Amygdala (tissue), 56 donors: ENCODE measurements at places on chromosomes 2 and 18.

- no peak for DNase-seq
Measured at GRCh38 chr2:234961784-234962183, 10.0 kb downstream of the SH3BP4 start.

DNA sequence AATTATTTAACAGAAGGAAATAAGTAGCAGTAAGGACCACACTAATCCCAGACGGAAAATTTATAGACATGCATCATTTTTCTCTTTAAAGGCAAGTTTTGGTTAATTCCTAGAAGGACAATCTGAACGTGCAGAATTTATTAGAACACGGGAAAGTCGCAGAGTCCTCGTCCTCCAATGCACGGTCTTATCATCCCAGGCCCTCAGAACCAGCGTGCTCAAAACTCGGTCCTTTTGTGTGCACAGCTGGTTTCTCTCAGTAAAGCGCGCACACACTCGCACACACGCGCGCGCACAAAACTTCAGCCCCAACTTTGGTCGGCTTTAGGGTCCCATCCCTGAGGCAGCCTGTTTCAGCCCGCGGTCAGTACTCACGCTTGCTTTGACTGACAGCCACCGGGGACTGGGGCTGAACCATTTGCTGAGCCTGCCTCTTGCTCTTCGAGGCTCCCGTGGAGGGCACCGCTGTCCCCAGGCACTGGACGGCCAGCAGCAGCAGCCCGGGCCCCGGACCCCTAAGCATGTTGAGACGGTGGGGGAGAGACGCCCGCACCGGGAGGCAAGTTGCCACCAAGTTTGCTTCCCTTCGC, 493 bp downstream of the FN1 start:
- no peak for DNase-seq

DNA sequence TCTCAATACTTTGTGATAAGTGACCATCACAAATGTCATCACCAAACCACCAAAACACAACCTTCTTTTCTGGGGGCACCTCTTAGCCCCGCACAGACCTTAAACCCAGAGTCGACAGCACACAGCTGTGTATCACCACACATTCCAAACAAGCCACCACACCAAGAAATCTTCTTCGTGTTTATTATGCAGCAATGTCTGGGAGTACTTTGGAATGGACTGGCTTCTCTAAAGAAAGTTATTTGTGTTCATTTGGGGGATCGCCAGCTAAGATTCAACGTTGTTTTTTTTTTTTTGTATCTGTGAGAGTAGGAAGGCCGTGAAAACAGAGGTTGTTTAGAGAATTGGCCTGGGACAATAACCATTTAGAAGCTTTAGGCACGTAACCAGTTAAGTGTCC, 1.1 kb upstream of the MTA3 start:
- DNase-seq, result no peak

DNA sequence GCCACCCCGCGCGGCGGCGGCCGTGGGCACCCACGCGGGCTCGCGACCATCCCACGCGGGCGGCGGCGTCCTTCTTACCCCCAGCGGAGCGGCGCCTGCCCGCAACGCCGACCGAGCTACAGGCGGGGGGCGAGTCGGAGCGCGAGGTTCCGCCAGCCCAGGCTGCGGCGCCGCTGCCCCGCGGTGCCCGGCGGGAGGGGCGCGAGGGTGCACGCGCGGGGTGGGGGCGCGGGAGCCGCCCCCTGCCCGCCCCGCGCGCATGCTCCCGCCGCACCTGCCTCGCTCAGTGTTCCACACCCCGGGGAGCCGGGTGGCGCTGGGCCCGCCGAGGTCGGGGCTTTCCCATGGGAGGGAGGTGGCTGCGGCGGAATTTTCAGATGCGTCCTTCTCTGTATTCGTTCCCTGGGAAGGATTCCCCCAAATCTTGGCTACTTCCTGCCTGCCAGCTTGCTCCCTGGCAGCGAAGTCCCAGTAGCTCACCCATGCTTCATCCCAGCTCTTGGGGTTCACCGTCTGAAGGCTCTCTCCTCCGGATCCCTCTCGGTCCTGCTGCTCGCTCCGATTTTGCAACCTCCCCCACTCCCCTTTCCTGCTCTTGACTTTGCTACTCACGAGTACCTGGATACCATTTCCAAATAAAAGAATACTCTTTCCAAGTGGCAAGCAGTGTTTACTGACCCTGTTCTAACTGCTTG, at the start of gene L3MBTL4:
TSS of gene L3MBTL4 (minus strand) at position 189 of the 695 bp plus-strand sequence. CDS start 103,286 bp downstream, outside the sequence.
- peak; percentile 45 for DNase-seq

- no peak for DNase-seq
Measured at GRCh38 chr2:157315901-157316300, 9.7 kb downstream of the ERMN start.

DNA sequence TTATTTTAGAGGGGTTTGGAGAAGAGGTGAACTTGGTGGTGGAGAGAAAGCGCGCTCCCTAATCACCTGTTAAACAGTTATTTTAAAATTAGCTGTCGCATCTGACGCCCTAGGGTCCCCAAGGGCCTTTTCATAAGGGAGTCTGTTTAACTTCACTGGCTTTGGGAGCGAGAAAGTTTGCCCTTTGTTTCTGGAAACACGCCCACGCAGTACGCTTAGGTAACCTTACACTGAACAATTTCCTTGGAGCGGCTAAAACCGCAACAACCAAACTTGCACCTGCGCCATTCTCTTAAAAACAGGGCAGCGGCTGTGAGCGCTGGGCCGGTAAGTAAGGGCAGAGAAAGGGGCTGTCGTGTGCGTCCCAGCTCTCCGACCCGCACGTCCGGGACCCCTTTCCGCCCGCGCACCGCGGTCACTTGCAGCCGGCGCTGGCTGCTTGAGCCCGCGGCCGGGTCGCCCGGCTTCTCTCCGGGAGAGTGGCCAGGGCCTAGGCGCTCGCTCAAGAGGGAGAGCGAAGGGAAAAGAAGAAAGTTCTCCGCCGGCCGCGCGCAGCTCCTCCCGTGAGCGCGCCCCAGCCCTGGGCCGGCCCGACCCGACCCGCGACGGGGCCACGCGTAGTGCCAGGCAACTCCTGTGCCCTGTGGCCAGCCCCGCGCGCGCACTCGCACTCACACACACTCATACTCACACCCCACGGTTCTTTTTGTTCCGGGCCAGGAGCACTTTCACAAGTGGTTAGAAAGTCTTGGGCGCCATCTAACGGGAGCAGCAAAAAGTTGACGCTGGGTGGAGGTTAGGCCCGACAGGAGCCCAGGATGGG, 19.2 kb downstream of the POU3F3 start:
- peak; percentile 78 for DNase-seq

DNA sequence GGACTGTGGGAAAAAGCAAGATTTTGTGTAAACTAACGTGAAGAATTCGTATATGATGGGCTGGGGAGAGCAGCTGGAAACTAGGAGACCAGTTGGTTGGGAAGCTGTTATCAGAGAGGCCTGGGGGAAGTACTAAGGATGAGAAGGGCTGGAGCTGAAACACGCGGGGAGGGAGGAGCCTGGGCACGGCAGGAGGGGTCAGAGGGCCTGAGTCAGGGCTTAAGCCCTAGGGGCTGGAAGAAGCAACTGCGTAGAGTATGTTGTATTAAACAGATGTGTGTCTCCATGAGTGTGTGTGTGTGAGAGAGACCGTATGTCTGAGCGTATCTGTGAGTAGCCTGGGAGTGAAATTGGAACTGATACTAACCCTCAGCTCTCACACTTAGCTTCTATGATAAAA, 8.4 kb downstream of the POMC start:
- DNase-seq, result no peak

DNA sequence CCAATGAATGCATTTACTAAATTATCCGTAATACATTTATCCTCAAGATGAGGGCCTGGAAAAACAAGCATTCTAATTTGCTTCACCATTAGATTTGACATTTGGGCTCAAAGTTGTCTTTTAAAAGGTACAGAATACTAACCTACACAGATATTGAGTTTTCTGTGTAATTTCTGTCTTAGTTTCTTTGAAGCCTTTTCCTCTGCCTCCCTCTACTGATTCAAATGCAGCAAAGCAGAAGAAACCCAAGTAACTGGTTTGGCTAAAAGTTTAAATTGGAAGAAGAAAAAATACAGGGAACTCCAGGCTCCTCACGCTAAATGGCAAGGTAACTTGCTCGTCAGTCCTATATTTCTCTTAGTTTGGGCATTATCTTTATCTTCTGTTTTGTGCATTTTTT, 53.3 kb upstream of the SLC5A7 start:
- DNase-seq, result no peak

DNA sequence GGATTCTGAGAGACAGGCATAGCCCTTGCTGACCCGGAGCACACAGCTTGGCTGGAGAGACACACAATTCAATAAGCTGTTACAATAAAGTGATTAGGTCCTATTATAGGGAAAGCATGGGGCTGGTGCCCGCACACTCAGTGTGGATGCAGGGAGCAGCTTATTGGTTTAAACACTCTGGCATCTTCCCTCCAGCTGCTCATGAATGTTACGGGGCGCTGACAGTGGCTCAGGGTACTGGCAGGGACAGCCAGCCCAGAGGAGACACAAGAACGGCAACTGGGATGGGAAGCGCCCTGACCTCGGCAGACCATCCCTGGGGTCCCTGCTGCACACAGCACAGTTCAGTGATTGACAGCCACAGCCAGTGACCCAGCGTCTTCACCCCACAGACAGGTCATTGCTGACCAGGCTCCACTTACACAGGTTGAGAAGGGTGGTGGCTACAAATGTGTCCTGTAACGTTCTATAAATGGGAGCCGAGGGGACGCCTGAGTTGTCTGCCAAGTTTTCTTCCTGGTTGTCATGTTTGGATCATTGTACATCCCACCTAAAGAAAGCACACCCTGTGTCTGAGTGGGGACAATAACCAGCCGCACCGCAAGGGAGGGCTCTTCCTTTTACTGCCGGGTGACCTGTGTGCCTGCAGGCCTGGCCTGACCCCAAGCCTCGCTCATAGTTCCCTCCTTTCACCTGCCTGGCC, 60.3 kb downstream of the SH3BP4 start:
- DNase-seq, result no peak
